ENCODE measurements at places on chromosomes 13 and 19.

DNA sequence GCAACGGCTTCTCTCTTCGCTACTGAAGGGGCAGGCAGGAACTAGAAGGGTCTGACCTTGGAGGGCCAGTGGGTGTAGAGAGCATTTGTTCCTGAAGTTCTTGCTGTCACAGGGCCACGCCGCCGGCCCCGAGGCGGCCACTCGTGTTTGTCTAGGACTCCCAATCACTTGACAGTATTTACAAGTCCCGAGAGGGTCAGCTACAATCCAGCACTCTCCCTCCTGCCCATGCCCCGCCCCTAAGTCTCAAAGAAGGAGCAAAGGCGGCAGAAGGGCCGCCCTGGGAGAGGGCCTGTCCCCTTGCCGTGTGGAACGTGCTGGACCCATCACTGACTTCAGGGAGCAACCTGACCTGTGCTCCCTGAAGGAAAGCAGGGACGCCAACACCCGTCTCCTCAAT, 118.5 kb downstream of the STK24 start:
- no peak for DNase-seq

DNA sequence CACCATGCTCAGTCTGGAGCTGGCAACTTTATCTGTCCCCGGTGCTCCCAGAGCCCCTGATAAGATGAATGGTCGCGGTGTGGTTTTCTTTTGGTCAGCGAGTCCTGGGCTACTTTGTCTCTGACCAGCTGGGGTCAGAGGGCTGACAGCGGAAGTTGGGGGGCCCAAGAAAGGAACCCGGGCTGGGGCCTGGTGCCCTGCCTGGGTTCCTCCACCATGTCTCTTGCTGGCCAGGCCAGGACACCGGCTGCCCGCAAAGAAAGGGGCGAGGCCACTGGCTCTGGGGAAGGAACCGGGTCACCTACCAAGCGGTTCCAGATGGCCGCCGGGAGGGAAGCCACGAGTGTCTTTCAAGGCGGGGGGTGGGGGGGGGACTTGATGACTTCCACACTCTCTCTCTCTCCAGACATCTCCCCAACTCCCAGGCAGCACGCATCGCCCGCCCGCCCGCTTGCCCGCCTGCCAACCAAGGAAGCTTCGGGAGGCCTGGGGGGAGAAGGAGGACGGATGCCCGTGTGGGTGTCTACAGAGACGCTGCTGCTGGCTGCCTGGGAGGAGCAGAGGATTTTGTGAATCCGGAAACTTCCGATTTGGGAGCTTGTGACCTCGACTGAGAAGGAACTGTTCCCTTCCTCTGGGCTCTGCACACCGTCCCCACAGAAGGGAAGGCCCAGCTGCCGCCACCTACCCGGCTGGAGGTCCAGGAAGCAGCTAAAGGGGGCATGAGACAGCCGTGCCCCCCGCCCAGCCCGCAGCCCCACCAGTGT, 1.1 kb downstream of the PIP5K1C start:
- peak; percentile 82 for DNase-seq

DNA sequence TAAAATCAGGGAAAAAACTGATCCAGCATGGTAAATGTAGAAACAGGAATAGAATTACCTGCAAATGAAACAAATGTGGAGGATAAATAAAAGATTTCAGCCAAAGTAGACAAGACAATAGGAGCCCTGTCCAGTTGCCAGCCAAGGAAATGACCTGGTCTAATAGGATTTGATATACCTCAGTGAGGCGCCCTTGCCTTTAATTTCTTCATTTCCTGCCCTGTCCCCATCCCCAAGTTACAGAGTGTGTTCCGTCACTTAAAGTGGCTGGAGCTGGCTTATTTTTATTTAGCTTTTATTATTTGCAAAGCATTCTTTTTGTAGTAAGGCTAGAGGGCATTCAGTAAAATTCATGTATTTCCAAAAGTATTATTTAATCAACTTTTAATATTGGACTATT, 1022.0 kb downstream of the EFNB2 start:
- no peak for DNase-seq

DNA sequence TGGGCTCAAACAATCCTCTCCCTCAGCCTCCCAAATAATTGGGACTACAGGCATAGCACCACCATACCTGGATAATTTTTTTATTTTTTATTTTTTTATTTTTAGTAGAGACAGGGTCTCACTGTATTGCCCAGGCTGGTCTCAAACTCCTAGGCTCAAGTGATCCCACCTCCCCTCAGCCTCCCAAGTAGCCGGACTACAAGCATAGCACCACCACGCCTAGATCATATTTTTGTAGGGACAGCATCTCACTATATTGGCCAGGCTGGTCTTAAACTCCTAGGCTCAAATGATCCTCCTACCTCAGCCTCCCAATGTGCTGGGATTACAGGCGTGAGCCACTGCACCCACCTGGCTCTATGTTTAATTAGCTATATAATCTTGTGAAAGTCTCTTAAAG, 114.2 kb downstream of the TRPC4 start:
- no peak for DNase-seq

DNA sequence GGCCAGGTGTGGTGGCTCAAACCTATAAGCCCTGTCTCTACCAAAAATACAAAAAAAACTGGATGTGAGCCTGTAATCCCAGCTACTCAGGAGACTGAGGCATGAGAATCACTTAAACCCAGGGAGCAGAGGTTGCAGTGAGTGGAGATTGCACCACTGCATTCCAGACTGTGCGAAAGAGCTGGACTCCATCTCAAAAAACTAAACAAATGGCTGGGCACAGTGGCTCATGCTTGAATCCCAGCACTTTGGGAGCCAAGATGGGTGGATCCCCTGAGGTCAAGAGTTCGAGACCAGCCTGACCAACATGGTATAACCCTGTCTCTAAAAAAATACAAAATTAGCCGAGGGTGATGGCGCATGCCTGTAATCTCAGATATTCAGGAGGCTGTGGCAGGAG, 34.9 kb upstream of the ZNF83 start:
- peak; percentile 23 for DNase-seq

GRCh38 chr19:2573916-2574315, 98.0 kb downstream of the GADD45B start:
- no peak for DNase-seq

DNA sequence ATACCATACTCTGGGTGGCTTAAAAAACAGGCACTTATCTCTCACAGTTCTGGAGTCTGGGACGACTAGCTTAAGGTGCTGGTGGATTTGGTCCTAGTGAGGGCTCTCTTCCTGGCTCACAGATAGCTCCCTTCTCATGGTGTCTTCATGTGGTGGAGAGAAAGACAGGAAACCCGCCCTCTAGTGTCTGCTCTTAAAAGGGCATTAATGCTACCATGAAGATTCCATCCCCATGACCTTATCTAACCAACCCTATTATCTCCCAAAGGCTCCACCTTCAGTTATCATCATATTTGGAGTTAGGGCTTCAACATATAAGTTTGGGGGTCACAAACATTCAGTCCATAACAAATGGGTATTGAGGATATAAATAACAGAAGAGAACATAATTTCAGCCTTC, 139.4 kb downstream of the HS6ST3 start:
- DNase-seq = no peak

- no peak for DNase-seq
Measured at GRCh38 chr13:106464076-106464475, 71.4 kb downstream of the EFNB2 start.

- DNase-seq = no peak
Measured at GRCh38 chr13:77752512-77753069, 55.1 kb downstream of the SLAIN1 start.

- DNase-seq = no peak
Measured at GRCh38 chr19:1465191-1466016, 13.6 kb downstream of the C19orf25 start.

- DNase-seq = peak; percentile 73
Measured at GRCh38 chr19:35704218-35704617, at the start of gene ZBTB32. Gene ZBTB32 (plus strand): TSS chr19:35704558. CDS start chr19:35714627, 10,069 bp downstream.

- DNase-seq = no peak
Measured at GRCh38 chr13:22880741-22881720, 299.7 kb upstream of the SGCG start.

GRCh38 chr19:10615429-10616023, 9.8 kb upstream of the SLC44A2 start:
- no peak for DNase-seq

DNA sequence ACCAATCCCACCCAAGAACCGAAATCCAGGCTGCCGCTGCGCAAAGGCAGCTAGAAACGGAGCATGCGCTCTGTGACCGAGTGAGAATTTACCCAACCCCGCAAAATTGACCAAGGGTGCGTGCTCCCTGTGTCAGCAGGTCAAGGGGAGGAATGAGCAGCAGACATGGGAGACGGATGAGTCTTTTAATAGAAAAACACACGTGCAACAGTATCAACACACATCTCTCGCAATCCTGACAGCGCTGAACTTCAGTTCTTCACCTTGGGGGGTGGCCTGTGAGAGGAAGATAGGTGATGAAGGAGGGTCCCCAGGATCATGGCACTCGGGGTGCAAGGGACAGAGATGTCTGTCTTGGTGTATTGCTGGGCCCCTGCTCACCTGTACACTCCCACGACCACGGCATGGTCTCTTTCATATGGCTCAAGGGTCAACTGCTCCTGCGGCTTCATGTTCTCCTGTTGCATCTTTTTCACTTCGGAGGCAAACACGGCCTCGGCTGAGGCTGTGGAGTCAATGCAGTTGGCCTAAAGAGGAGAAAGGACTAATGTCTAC, 402 bp upstream of the DYRK1B start:
- DNase-seq = no peak

DNA sequence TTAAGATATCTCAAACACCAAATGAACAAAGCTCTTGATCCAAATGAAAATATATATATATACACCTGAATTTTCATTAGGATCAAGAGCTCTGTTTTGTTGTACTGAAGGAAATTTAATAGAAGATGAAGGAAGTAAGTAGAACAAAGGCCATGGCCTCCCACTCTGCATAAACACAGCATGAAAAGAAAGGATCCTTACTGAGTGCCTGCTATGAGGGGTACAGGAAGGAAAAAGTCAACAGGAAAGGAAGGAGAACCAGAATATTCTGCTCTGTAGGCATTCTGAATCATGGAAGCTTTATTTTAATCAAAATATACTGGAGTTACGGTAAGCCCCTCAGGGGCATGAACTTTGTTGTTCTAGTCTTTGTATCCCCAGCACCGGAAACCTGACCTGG, 22.1 kb downstream of the TMTC4 start:
- DNase-seq = no peak

DNA sequence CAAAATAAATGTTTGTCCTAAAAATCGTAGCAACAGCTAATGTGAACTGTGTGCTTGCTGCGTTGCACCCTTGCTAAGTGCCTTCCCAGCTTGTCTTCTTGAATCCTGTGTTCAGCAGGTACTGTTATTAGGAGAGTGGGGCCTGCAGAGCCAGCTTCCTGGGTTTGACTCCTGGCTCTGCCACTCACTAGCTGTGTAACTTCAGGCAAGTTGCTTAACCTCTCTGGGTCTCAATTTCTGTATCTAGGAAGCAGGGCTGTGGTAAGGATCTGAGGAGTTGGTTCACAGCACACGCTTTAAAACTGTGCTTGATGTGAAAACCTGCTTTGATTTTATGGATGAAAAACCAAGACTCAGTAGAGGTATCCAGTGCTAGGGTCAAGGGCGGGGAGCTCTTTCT, 10.0 kb downstream of the NFIX start:
- DNase-seq = no peak

DNA sequence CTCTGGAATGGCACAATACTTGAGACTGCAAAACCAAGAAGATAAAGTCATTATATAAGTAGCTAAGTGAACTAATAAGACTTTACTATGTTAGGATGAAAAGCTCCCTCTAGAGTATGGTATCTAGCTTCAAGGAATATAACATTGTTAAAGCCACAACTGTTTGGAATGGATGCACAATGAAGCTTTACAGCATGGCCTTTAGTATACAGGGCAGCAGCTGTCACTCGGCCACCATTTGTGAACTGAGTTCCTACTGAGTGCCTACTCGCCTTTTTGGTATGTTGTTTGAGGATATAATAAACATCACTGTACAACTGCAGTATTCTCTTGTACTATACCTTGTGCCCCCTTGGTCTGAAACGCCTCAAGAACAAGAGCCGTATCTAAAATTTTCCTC, 6.8 kb downstream of the ALG5 start:
- no peak for DNase-seq

GRCh38 chr13:40665126-40666044, 1.1 kb downstream of the FOXO1 start:
- peak; percentile 50 for DNase-seq

DNA sequence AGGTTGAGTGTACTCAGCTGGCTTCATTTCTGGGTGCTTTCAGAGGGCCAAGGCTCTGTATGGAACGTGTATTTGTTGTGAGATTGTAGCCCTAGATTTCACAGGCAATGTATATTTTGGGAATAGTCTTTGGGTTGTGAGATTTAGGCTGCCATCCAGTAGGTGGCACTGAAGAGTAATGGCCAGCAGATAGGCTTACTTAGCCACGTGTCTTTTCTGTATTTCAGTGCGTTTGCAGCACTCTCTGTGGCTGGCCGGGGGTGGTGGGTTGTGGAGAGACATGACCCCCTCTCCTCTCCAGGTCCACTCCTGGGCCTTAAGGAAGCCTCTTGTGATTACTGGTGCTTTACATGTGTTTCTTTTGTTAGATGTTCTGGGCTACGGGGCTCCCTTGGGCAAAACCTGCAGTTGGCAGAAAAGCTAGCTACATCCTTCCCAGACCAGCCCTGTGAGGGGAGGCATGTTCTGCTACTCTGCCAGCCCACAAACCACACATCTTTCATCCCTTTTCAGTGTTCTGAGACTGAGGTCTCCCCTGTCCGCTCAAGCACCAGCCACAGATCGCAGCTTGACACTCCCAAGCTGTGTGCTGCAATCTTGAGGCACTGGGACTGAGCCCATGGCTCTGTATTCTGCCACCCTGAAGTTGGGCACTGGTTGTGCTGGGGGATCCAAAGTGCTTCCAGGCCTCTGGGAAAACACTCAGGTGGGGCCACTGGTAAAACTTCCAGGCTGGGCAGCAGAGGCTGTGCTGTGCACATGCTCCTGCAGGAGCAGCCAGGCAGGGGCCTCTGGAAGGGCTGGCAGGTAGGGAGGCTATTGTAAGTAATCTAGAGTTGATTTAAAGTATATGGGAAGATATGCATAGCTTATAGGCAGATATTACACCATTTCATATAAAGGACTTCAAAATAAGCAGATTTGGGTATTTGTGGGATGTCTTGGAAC, 1096.8 kb upstream of the PCDH20 start:
- DNase-seq = peak; percentile 7

DNA sequence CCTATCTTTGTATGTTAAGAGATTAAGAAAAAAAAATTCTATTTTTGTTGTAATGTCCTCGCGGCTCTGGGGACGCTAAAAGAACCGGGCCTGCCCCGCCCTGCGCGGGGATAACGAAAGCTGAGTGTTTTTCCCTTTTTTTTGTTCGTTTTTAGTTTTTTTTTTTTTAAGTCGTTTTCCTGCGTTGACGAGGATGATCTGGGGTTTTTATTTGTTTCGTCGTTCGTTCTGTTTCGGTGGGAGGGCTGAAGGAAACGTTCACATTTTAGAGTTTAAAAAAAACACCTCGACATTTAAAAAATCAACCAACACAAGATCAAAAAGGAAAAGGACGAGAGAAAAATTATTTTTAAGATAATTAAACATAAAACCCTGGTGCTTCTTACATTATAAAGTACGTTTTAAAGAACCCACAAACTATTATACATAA, 5.6 kb downstream of the LYL1 start:
- no peak for DNase-seq

- DNase-seq = no peak
Measured at GRCh38 chr19:32471095-32471494, 65.5 kb downstream of the DPY19L3 start.
